ENCODE measurements at places on chromosomes 16 and 17.
A peak's percentile ranks its signal among the peaks of the same experiment; 100 is the strongest.

DNA sequence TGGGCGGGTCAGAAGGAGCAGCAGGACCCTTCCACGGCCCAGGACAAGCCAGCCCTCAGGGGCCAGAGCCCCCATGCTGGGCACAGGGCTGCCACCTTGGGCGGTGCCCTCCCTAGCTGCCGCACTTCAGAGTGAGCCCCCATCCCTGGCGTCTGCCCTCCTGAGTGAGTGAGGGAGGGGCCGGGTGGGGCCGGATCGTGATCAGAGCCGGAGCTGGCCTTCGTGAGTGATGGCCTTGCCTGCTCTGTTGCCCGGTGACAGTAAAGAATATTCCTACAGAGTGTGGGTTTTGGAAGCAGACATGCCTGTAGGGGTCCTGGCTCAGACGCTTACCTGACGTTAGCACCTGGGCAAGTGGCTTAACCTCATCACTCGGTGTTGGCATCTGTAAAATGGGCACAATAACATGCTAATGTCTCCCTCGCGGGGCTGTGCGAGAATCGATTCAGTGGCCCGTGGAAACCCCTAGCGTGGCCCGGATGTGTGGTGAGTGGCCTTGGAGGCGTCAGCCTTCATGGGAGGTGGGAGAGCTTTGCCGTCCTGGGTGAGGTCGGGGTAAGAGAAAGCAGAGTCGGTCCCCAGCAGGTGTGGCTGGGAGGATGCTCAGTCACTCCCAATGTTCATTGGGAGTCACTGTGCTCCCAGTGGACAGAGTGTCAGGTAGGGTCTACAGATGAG, 26.1 kb downstream of the JPH3 start:
- no peak for DNase-seq

- no peak for DNase-seq
These were observed 14.0 kb upstream of the TMEM94 start for GRCh38 chr17:75442168-75443103.

- DNase-seq: no peak
These were observed 203.7 kb downstream of the PHKB start for GRCh38 chr16:47664653-47665325.

DNA sequence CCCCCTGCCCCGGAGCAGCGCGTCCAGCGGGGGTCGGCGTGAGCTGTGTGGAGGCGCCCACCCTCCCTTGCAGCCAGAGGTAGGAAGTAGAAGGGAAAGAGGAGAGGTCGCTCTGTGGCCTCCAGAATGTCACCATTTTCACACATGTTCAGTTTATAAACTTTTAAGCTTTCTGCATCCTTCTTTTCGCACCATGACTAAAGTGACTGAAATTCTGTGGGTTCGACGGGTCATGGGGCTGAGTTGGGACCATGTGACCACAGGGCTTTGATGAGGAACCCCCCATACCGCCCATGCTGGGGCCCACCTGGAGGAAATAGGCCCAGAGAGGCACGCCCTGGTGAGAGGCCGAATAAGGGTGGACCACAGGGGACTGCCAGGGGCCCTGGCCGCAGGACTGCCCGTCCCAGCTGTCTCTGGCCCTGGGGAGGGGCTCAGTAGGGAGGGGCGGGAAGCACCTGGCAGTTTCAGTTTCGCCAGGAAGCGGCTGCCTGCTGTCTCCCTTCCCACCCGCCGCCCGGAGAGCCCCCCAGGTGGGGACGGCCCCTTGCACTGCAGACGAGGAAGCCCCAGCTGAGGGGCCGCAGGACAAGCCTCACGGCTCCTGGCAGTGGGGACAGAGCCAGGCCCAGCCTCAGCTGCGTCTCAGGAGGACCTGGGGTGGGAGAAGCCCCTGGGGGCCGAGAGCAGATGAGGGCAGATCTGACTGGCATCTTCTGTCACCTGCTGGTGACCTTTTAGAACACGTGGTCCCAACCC, 9.0 kb downstream of the CBFA2T3 start:
- DNase-seq: peak; percentile 8
